ENCODE measurements at places on chromosomes 3 and 15.
A peak's percentile ranks its signal among the peaks of the same experiment; 100 is the strongest.

GRCh38 chr15:43220991-43221403 lies at the start of gene EPB42:
TSS of gene EPB42 (minus strand) at chr15:43221018. CDS start at chr15:43220825, 193 bp downstream.
- DNase-seq = no peak

- DNase-seq = peak; percentile 96
These were observed at the start of gene LACTB for GRCh38 chr15:63121382-63122001. TSS of gene LACTB (plus strand) at chr15:63121861. CDS start at chr15:63121872, 11 bp downstream.

DNA sequence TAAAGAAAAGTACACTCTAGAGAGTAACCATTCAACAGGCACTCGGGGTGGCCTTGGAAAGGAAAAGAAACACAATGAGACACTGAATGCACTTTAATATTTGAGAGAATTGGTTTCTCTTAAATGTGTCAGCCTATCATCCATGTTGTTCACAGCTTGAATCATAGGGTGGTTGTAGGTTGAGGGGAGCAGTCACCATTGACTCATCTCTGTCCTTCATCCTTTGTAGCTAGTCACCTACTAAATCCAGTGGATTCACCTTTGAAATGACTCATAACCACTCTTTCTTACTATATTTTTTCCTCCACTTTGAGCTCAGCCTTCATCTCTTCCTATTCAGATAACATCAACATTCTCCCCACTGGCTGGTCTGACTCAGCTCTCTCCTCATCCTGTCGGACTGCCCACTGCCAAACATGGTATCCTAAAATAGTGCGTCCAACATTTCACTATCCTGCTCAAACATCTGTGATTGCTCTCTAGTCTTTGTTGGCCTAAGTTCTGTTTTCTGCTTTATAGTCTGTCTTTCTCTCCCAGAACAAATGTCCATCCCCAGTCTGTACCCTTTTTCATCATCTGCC lies 182.7 kb upstream of the GADL1 start:
- no peak for DNase-seq

DNA sequence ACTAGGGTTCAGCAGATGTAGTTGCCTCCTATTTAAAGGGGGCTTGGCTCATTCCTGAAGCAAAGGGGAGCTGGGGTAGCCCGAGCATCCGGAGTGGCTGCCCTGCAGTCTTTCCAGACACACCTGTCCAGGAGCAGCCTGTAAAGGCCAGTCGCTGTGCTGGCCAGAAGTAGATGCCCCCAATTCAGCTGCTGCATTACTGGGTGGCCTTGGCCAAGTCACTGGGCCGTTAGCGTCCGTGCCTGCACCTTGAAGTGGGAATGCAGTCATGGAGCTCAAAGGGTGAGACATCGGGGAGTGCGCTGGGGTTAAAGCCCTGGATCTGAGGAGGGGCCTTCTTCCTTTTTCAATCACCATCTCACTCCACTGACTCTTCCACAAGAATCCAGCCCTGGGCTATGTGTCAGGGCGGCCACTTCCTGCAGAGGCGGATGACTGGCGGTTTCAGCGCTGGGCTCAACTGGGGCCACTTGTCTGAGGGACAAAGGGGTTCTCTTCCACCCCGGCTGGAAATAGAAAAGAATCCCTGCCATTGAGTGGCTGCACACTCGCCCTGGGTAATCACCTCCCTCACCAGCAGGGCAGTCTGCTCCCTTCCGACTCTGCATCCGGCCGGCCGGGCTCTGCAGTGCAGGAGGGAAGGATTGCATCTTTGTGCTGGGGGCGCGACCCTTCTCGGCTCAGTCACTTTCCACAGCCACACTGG lies 11.8 kb downstream of the ALDH1A3 start:
- peak; percentile 70 for DNase-seq
